SW 1271 (cell line): ENCODE measurements at places on chromosomes 2 and 18.

GRCh38 chr2:82139979-82140611, 1835.5 kb upstream of the LRRTM1 start:
- DNase-seq = no peak

DNA sequence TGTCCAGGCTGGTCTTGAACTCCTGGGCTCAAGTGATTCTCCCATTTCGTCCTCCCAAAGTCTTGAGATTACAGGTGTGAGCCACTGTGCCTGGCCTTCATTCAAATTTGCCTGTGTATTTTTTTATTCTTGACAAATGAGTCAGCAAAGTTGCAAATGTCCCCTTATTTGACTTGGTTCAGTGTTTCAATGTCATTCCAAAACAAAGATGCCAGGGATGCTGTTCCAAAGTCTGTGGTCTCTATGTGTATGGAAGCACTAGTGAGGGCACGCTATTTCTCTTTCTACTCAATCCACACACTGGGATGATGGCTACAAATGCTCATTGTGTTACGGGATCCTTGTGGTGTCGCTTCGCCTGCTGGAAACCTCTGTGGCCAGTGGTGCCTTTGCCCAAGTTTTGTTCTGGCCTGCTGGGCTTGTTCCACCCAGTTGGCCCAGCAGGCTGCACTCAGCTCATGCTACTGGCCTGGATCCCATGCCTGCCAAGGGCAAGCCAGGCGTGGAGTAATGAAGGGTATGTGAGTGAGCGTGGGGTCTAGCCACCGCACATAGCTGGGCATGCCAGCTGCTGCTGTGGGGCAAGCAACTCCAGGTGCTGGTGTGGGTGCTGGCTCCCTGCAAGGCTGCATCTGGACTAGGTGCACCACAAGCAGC, 35.6 kb downstream of the FBXO48 start:
- no peak for DNase-seq

- no peak for DNase-seq
These were observed 132.6 kb downstream of the SPAG16 start for GRCh38 chr2:213416832-213417231.

GRCh38 chr2:3406501-3406900, 27.0 kb downstream of the TRAPPC12 start:
- no peak for DNase-seq

DNA sequence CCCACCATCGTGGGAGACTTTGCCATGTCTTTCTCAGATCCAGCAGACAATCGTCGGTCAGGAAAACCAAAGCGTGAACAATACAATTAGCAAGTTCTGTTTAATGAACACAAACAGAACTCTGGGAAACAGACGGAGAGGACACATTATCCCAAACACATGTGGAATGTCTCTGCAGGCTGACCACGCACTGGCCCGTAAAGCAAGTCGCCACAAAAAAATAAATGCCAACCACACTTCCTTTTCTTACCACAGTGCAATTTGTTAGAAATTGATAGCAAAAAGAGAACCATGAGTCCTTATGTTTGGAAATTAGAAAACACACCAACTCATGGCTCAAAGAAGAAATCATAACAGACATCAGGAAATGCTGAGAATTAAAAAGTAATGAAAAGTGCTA, 210.9 kb downstream of the TWIST2 start:
- DNase-seq = no peak

- DNase-seq = no peak
These were observed 80.9 kb downstream of the NCOA1 start for GRCh38 chr2:24571828-24572442.

DNA sequence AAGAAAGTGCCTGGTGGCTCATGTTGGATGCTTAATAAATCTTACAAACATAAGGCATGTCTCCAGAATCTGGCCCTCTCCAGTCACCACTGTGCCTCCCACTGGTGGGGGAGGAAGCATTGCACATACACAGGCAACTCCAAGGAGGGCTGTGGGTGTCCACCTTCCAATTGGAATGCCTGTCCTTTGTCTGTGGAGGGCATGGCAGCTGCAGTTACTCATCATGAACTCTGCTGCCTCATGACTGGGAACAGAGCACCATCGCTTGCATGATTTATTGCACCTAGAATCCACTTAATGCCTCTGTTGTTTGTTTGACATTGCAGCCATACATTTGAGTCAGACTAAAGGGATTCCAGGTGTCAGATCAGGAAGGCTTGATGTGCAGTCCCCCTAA, 278.9 kb downstream of the PRKCE start:
- no peak for DNase-seq

GRCh38 chr2:58432491-58433170, 191.5 kb upstream of the FANCL start:
- no peak for DNase-seq

DNA sequence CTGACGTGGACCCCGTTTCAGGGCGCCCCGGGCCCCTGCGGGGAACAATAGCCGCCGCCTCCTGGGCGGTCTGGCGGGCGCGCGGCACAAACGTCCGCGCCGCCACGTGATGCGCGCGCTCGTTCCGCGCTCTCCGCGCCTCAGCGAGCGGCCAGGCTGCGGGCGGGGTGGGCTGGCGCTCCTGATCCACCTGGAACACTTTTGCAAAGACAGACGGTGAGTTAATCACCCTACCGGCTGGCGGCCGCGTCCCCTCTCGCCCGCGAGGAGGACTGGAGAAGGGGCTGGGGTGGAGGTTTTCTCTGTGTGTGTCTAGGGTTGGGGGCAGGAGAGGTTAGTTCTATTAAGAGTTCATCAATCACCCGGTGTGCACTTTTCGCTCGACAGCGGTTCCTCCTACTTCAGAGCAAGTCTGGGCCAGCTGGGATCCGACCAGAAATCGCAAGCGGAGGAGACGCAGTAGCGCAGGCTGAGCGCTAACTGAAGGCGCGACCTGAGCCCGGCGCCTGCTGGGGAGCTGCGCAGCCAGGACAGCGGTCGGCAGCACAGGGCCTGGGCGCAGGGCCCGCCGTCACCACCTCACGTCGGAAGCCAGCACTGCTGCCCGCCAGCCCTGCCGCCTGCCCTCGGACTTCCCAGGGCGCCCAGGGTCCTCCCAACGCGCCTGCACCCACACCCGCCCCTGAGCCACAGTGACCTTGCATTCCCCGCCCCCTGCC, 10.3 kb upstream of the HOXD1 start:
- DNase-seq = no peak

GRCh38 chr2:72833084-72833714, 7.4 kb upstream of the EXOC6B start:
- DNase-seq = no peak

- DNase-seq = no peak
These were observed 301.3 kb upstream of the GALNT5 start for GRCh38 chr2:156956161-156956560.

- no peak for DNase-seq
These were observed 404.8 kb downstream of the MEIS1 start for GRCh38 chr2:66839551-66840320.

DNA sequence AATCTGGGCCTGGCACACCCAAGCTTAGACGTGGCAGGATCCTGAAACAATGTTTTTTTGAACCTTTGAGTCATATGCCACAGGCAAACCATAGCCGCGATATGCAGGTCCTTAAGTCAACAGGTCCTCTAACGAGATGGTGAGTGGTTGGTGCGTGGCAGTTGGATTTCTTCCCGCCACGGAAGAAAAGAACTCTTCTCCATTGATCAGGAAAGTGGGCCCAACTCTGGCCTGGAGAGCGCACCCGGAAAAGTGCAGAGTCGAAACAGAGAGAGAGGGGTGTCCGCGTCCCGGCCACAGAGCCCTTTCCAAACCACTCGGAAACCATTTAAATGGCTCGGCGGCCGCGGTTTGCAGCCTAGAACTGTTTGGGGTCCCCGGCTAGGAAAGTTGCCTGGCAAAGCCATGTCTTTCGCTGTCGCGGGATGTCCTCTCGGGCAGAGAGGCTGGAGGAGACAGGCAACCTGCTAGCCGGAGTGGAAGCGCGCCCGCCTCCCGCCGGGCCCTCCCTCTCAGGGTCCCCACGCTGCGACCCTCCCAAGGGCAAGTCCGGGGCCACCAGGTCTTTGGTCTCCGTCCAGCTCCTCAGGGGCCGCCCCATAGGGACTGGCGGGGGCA, 777 bp downstream of the GALNT3 start:
- DNase-seq = no peak
